ENCODE measurements at places on chromosomes 2 and 18.
A peak's percentile ranks its signal among the peaks of the same experiment; 100 is the strongest.

DNA sequence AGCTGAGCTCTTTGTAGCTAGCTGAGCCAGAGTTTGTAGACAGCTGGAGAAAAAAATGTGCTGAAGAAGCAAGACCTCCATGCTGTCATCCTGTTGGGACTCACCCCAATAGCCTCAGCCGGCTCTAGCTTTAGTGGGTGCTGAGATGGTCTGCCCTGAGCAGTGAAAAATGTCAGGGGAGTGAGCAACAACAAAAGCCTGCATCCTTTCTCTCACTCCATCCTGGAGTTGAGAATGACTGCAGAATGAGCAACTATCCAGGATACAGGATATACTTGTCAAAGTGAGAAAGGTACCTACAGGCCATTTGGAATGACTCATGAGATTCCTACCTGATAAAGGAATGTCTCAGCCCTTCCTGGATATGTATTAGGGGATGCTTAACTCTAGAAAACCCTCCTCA is 146.1 kb upstream of the DLX2 start:
- DNase-seq: no peak

DNA sequence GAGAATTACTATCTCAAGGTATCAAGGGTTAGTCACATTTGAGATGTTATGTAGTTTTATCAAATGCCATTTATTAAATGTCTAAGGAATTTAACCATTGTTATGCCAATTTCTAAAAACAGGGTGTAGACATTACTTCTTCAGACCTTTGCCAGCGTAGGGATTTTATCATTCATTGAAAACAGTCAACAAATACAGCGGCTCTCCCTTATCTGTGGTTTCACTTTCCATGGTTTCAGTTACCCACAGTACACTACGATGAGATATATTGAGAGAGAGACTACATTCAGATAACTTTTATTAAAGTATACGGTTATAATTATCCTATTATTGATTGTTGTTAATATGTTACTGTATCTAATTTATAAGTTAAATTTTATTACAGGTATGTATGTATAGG is 234.7 kb downstream of the TMX3 start:
- DNase-seq: no peak

DNA sequence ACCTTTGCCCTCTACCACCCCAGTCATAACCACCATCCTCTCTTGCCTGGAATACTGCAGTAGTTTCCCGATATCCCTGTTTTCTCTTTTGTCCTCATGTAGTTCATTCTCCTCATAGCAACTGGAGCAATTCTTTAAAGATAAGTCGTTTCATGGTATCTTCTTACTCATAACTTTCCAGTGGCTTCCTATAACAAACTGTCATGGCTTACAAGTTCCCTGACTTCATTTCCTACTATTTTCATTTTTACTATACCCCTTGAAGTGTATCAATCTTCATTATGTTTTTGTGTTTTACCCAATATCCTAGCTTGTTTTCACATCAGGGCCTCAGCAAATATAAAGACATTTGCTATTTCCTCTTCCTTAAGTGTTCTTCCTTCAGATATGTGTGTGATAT is 83.7 kb upstream of the PROKR1 start:
- no peak for DNase-seq

DNA sequence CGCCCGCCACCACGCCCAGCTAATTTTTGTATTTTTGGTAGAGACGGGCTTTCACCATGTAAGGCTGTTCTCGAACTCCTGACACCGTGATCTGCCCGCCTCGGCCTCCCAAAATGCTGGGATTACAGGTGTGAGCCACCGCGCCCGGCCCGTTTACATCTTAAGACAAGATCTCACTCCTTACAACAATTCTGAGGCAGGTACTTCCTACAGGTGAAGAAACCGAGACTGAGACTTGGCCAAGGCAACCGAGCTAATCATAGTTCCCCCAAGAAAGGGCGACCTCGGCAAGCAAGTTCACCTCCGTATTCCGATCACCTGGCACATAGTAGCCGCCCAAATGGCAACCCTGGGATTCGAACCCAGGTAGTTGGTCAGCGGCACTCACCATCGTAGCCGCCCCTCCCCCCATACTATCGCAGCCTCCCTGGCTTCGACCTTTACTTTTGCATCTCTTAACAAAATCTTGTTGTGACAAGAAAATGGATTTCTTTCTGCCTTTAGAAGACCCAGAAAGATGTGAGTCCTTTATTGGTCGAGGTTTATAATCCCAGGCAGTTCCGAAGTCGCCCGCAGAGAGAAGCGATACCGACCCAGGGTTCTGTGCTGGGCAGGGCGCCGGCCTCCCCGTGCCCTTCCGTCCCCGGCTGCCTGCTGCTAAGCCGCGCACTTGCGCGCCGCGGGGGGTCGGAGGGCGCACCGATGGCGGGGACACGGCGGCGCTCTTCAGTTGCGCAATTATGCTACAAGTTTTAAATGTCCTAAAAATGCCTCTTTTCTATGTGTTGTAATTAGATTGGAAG is 1.1 kb upstream of the FZD5 start:
- DNase-seq: peak; percentile 20

- no peak for DNase-seq
Observed at GRCh38 chr2:86378469-86378868, 41.0 kb upstream of the REEP1 start.

DNA sequence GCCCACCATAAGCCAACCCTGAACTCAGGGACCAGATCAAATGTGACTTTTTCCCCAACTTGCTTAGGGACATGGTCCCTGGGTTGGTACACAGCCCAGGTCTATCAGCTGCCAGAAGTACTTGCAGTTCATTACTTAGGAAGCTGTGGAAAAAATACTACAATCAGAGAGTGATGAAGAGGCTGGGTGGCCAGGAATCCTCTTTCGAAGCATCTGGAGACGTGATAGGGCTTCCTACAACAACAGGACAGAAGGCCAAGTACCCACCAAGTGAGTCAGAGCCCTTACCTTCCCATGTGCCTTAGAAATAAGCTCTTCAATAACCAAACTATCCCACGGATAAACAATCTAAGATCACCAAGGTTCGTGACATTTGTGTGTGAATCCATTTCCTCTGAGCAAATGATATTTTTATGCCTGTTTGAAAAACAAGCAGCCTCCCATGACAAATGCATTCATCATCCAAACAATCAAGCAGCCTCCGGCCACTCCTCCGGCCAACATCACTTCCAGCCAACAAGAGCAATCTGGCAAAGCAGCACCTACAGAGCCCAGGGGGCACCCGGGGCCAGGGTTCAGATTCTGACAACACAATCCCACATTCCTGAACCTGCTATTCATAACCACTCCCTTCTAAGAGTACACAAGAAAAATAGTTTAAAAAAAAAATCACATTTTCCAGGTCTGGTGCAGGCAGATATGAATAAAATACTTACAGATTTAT is 26.4 kb downstream of the TBC1D8 start:
- no peak for DNase-seq

- no peak for DNase-seq
Observed at GRCh38 chr18:24995056-24995455, 356.9 kb downstream of the ZNF521 start.

GRCh38 chr2:121736140-121736461 is 574 bp downstream of the NIFK start:
- DNase-seq: no peak

GRCh38 chr2:102129951-102130646 is 12.4 kb upstream of the IL1R1 start:
- no peak for DNase-seq

DNA sequence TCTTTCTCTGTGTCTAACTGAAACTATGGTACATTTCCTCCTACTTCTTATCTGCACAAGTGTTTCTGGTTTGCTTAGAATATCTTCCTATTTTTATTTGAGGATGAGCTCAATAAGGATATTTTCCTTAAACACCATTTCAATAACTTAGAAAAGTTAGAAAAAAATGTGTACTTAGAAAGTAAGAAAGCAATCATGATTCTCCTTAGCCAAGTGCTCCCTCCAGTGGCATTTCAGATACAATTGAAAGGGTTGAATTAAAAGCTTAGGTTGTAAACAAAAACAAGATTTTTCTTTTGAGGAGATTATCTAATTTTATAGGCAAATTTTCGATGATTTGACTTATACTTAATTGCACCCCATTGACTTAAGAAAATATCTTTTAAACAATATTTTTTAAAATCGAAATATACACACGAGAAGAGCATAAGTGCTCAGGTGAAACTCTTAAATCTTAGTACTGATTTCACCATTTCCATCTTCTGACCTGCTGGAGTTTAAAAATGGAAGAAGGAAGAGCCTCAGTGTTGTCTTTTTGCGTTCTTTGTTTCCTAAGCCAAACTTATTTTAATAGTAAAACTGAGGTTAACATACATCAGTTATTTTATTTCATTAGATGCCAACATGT is 26.9 kb downstream of the C18orf63 start:
- DNase-seq: no peak

DNA sequence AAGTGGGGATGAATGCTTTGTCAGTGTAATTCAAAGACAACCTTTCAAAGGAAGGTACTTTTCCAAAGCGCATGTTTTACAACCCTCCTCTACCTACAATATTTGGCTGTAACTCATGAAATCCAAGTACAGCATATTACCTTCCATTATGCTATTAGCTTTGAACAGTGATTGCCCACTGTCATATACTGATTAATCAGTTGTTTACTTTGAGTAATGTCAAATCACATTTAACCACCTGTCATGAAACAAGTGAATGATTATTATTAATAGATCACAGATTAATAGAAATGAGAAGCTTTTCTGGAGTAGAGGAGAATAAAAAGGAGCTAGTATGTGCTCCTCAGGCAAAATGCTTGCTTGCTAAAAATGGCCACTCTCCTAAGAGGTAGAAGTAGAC is 150.5 kb upstream of the SMAD7 start:
- no peak for DNase-seq

DNA sequence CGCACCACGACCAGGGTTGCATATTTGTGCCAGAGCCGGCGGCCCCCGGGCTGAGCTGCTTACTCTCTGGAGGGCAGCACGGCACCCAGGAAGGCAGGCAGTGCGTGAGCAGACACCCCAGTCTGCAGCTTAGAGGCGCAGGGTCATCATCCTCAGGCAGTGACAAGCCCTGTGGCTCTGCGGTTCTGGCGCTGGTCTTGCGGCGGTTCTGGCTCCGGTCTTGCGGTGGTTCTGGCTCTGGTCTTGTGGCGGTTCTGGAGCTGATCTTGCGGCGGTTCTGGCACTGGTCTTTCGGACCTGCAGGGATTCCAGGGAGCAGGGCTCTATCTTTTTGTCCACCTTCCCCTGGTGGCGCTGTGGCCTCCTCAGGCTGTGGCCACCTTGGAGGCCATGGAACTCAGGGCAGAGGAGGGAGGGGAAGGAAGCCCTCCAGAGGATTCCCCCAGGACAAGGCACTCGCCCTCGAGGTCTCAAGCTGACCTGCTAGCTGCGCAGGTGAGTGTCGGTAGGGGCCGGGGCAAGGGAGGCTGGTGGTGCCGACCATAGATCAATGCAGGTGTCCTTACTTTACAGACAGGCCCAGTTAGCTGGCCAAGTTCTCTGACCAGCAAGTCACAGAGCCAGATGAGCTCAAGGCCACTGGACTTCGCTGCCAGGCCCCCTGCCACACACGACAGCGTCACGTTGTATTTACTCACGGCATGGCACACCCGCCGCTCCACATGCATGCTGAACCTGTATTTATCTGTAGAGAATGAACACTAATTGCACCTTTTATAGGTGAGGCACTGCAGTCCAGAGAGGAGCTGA is 14.9 kb downstream of the ESPNL start:
- DNase-seq: no peak

DNA sequence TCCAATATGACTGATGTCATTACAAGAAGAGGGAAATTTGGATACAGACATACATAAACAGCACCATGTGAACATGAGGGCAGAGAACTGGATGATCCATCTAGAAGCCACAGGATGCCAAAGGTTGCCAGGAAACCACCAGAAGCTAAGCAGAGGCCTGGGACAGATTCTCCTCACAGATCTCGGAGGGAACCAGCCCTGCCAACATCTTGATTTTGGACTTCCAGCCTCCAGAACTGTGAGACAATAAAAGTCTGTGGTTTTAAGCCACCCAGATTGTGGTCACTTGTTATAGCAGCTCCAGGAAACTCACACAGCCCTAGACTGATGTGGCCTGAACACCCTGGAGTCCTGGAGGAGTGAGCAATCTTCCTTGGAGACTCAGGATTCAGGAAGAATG is 351.6 kb downstream of the EIPR1 start:
- DNase-seq: no peak

DNA sequence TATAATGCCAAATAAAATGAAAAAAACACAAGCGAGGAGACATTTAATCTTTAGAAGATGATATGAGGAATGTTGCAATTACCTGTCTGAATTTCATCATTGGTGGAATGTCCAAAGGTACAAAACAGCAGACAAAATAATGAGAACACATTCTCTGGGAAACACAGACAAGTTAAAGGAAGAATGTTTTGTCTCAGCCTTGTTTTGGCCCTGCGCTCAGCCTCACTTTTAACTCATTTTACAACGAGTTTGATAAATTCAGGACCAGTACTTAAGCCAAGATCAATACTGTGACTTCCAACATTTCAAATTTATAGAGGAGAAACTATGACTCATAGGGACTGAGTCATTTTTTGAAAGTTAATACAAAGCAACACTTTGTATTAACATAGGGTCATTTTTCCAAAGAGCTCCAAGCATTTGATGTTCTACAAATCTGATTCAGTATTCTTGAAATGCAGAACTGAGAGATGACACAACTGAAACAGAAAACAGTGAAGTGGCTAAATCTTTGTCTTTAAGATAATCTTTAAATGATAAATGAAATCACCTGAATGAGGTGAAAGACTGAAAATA is 833.2 kb upstream of the CHAC2 start:
- no peak for DNase-seq

- DNase-seq: no peak
Observed at GRCh38 chr18:79501006-79501405, 105.3 kb downstream of the NFATC1 start.

- DNase-seq: no peak
Observed at GRCh38 chr18:39842366-39842914, 2112.6 kb upstream of the PIK3C3 start.

DNA sequence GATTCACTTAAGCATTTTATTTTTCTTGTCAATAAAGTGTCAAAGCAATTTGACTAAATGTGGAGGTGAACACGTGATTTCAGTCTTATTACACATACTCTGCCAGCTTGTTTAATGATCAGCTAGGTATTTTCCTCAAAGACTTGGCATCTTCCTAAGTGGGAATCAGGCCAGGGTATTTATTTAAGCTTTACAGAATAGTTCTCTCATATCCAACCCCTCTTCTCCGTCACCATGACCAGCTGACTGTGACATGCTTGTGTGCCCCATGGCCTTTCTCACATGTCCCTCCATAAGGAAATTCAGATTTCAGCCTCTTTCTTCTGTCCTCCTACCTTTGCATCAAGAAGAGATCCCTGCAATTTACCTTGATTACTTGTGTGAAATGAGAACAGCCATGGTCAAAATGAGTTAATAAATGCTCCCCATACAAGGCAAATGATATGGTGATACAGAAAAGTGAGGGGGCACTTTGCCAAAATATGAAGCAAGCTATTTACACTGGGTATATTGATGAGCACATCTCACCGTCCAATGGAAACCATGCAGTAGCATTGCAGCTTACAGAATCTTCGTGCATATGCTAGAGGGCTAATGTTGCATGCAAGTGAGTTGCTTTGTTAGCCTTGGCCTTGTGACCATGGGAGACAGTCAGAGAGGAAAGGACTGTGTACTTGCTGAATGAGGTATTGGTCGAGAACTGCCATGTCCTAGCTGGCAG is 202.2 kb downstream of the RNF152 start:
- no peak for DNase-seq
